CD8-positive, alpha-beta memory T cell (primary cell): ENCODE measurements at places on chromosomes 2 and 18. TPM values are rescaled to one million over a fixed set of nuclear protein-coding genes. Genes with fewer than 3 reads are reported as not detected.

- no peaks in the 10 kb centered on the region for H3K27me3 ChIP-seq
- H3K4me1 ChIP-seq = no peaks in the 10 kb centered on the region
- no peak for DNase-seq
- H3K27ac ChIP-seq = no peak overlapping the region
- H3K36me3 ChIP-seq = no peaks in the 10 kb centered on the region
- H3K4me3 ChIP-seq = no peak overlapping the region
Measured at GRCh38 chr18:6920099-6920955, 190.8 kb downstream of the ARHGAP28 start.

- H3K4me1 ChIP-seq = no peaks in the 10 kb centered on the region
- no peaks in the 10 kb centered on the region for H3K36me3 ChIP-seq
- H3K27ac ChIP-seq = no peak overlapping the region
- H3K27me3 ChIP-seq = no peaks in the 10 kb centered on the region
- no peak overlapping the region for H3K4me3 ChIP-seq
Measured at GRCh38 chr2:119516121-119516520, 8.2 kb downstream of the SCTR start.

DNA sequence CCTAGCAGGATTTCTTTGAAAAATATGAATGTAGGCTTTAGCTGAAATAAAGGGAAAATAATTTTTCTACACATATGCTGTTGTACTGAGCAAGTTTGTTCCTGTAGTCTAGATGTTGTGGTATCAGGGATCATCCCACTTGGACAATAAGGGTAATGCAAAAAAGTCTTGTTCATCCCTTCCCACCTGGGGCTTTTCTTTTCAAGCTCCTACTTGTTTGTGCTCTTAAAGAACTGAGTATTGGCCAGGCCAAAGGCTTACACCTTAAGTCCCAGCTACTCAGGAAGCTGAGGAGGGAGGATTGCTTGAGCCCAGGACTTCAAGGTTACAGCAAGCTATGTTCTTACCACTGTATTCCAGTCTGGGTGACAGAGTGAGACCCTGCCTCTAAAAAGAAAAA lies 35.5 kb downstream of the ZC3H6 start:
- no peak overlapping the region for H3K4me3 ChIP-seq
- no peak for DNase-seq
- no peak overlapping the region for H3K27ac ChIP-seq
- H3K36me3 ChIP-seq = no peaks in the 10 kb centered on the region
- no peaks in the 10 kb centered on the region for H3K27me3 ChIP-seq

DNA sequence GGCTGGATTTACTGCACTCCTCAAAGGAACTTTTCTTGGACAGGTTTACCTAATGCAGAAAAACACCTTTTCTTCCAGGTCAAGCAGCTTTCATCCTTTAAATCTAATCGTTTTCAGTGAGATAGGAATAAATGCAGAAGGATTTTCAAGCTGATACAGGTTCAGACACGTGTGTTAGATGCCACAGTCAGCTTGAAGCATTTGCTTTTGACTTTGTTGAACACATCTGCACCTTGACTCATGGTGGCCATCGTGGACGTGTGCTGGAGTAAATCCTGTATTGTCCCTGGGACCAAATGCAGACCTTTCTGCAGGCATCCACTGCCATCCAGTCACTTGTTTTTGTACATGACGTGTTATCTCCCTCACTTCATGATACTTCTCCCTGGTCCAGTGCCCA lies 61.9 kb downstream of the KLHL29 start:
- H3K4me1 ChIP-seq = no peaks in the 10 kb centered on the region
- no peak overlapping the region for H3K4me3 ChIP-seq
- no peaks in the 10 kb centered on the region for H3K36me3 ChIP-seq
- no peak for DNase-seq
- H3K27ac ChIP-seq = no peak overlapping the region

GRCh38 chr2:207983641-207984042 lies 41.7 kb downstream of the PLEKHM3 start:
- H3K4me1 ChIP-seq = no peaks in the 10 kb centered on the region
- H3K4me3 ChIP-seq = no peak overlapping the region
- DNase-seq = no peak
- H3K27ac ChIP-seq = no peak overlapping the region
- H3K36me3 ChIP-seq = no peaks in the 10 kb centered on the region

GRCh38 chr2:86000131-86000937 lies 105.4 kb downstream of the POLR1A start:
- H3K4me3 ChIP-seq = no peak overlapping the region
- peaks cover 55% of the 10 kb centered on the region for H3K4me1 ChIP-seq
- H3K27ac ChIP-seq = peak overlapping the region; percentile 14
- no peaks in the 10 kb centered on the region for H3K27me3 ChIP-seq

DNA sequence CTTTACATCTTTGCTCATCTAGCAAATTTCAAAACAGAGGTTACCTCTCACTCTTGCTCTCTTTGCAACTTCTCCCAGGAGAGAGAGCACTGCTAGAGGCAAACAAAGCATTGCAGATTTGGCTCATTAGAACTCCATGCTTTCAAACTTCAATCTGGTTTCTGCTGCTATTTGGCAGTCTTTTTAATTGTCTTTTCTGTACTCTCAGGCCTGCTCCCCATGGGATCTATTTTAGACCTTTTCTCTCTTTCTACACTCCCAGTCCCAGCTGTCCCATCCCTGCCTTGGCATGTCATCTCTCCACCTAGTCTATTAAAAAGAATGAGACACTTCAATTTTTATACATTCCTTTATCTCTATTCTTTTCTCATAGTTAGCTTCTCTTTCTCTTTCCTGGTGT lies 15.2 kb downstream of the KCNJ3 start:
- no peak overlapping the region for H3K27ac ChIP-seq
- no peaks in the 10 kb centered on the region for H3K4me1 ChIP-seq
- no peaks in the 10 kb centered on the region for H3K27me3 ChIP-seq

DNA sequence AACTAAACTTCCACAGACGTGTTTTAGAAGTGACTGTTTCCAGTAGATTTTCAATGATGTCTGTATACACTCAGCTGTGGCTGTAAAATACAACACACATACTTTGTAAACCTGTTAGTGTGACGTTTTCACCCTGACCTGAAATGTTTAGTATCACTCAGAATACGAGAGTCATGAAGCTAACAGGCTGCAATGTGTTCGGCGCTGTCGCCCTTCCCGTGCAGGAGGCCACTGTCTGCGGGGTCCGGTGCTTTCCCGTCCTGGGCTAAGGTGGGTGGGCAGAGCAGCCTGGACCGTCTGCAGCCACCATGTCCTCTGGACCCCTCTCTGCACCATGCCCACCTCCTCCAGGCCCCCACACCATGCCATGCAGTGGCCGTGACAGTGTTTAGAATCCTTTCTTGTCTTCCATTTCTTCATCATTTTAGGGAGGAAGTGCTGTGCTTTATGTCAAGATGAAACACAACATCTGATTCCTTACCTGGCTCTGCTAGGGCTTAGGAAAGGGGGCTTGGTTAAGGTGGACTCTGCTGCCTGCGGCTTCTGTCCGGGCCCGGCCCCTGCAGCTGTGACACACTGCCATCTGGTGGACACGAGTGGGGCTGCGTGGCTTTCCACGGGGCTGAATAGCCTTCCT lies 53.8 kb upstream of the RBM44 start:
- H3K27ac ChIP-seq = no peak overlapping the region
- H3K36me3 ChIP-seq = peaks cover 5% of the 10 kb centered on the region
- H3K27me3 ChIP-seq = no peaks in the 10 kb centered on the region

DNA sequence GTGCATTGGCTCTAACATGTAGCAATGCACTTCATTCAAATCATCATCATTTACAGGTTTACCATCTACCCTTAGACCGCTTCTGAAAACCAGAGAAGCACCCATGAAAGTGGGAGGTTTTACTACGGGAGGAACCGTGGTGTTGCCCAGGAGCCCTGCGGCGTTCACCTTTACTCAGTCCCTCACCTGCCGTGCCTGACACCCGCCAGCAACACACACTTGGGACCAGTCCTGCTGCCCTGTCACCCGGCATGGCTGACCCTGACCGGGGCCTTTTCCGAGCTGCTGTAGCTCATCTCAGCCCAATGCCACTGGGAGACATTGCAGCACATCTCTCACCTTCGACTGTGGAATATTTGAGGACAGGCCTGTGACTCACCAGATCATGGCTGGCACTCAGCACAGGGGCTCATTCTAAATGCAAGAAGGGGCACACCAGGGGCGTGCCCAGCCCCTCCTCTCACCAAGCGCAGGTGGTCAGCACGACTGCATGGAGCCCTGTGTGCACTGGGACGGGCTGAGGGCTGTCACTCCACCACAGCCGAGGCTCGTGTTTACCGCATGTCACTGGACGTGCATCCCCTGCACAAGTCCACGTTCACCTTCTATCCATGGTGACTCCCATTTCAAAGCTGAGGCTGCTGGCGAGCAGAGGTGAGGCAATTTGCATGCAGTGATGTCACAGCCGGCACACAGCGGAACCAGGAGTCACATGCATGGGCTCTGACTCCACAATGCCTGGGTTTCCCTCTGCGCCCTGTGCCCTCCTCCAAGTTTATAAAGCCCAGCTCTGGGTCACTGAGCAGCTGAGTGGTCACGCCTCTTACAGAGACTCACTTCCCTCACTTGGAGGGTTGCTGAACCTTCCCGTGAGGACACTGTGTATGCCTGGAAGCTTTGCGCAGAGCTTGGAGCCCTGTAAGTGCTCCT lies 76.7 kb upstream of the SNTG2 start:
- H3K27ac ChIP-seq = no peak overlapping the region
- peaks cover 3% of the 10 kb centered on the region for H3K27me3 ChIP-seq
- no peaks in the 10 kb centered on the region for H3K36me3 ChIP-seq
- no peaks in the 10 kb centered on the region for H3K4me1 ChIP-seq
- DNase-seq = no peak
- H3K4me3 ChIP-seq = no peak overlapping the region

GRCh38 chr18:54109131-54109683 lies 115.3 kb downstream of the MBD2 start:
- no peaks in the 10 kb centered on the region for H3K4me1 ChIP-seq
- H3K4me3 ChIP-seq = no peak overlapping the region
- DNase-seq = no peak
- no peak overlapping the region for H3K27ac ChIP-seq

DNA sequence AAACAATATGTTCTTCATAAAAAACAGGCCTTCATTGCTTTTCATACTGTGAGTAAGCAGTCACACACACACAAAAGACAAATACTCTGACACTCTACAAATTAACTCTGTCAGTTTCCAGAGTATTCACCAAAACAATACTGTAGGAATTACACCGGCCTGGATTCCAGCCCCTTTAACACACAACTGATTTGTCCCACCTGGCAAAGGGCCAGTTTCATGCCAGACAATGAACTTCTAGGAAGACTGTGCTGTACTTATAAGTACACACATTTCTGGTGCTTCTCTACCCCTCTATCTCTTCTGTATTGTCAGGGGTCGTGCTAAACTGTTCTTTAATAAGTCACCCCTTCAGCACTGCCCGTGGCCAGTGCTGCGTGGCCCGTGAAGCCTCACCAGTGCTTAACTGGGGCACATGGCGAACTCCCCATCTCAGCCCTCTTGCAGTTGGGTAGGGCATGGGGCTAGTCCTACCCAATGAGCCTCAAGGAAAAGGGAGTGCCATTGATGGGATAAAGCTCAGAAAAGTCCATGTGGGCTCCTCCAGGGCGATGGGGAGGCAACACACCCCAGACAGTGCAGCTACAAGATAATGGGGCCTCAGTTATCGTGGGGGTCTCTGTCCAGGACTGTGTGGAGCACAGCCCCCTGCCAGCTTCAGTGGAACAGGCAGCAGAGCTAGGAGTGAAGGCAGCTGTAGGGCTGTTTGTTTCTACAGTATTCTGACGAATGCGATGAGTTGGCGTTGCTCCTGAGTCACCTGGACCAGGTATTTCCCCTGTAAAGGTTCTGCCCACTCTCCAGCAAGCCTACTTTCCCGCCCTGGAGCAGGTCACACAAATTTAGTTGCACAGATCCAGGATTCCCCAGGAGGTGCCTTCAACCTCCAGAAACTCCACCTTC lies 99.0 kb downstream of the SP3 start:
- no peak overlapping the region for H3K4me3 ChIP-seq
- H3K27me3 ChIP-seq = peaks cover 4% of the 10 kb centered on the region
- H3K27ac ChIP-seq = no peak overlapping the region
- H3K36me3 ChIP-seq = no peaks in the 10 kb centered on the region

DNA sequence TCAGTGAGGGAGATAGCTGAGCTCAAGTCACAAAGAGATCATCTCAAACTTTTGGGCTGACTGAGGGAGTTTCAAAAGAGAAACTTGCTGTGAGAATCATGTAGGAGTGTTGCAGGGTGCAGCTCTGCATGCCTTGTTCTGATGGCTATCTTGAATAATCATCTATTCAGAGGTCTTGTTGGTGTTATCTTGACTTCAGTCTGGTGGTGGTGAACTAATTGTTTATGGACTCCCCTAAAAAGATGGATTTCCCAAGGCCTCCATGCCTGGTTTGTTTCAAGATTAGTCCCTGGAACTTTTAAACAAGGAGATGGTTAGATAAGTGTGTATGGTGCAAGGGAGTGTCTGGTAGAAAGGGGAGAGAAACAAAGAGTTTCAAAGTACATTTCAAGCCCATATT lies 29.8 kb downstream of the SLC39A6 start:
- H3K36me3 ChIP-seq = no peaks in the 10 kb centered on the region
- no peak overlapping the region for H3K27ac ChIP-seq
- no peaks in the 10 kb centered on the region for H3K27me3 ChIP-seq
- H3K4me1 ChIP-seq = no peaks in the 10 kb centered on the region
- no peak overlapping the region for H3K4me3 ChIP-seq

- H3K4me3 ChIP-seq = no peak overlapping the region
- no peaks in the 10 kb centered on the region for H3K27me3 ChIP-seq
- H3K4me1 ChIP-seq = peaks cover 32% of the 10 kb centered on the region
- no peak overlapping the region for H3K27ac ChIP-seq
- DNase-seq = no peak
Measured at GRCh38 chr18:69890558-69890957, 57.1 kb downstream of the CD226 start.

CRYGD gene
- total RNA-seq = not detected

OBSL1 gene
- total RNA-seq = 0.48 TPM

EFR3B gene
- total RNA-seq = 0.27 TPM

MAPK4 gene
- total RNA-seq = not detected

ARHGEF33 gene
- 0.39 TPM for total RNA-seq

TLX2 gene
- total RNA-seq = 0.37 TPM
